ENCODE measurements at places on chromosomes 12 and 14.

GRCh38 chr12:54143412-54143986 lies 45.3 kb downstream of the SMUG1 start:
- no peak for DNase-seq

- DNase-seq: no peak
Measured at GRCh38 chr14:92362781-92363235, 39.8 kb downstream of the SLC24A4 start.

DNA sequence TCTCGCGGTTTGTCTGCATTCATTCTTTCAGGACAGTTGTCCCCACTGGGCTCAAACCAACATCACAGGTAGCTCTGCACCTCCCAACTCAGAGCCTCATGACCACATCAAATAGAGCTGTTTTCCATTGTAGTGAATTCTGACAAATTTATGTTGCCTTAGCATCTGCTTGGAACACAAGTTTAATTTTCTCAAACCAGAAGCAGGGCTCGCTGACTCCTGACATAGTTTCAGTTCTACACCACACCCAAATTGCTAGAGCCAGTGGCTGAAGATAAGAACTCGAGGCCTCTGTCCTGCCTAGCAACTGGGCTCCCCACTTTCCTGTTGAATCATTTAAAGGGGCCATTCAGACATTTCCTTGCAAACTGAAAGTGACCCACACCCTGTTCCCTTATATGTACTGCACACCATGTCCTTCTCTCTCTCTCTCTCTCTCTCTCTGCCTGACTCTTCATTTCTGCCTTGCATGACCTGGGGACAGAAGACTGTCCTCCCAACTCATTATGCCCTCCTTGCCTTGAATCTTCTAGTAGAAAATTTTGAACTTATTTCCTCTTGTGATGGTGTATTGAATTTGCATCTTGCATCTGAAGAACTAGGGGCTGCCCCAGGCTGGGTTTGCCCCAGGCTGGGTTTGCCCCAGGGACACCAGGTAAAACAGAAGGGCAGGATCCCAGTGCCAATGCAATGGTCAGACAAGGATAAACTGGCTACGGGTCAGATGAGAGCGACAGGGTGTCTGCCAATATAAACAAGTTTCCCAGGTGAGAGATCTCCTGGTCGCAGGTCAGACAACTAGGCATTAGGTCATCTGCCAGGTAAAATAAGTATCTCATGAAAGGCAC lies 9.7 kb upstream of the WSCD2 start:
- no peak for DNase-seq

GRCh38 chr12:121089031-121089812 lies 43.5 kb upstream of the P2RX7 start:
- no peak for DNase-seq

- no peak for DNase-seq
Measured at GRCh38 chr14:65975865-65976264, 510.3 kb upstream of the CCDC196 start.

GRCh38 chr12:53806721-53807120 lies 54.9 kb upstream of the CISTR start:
- no peak for DNase-seq

DNA sequence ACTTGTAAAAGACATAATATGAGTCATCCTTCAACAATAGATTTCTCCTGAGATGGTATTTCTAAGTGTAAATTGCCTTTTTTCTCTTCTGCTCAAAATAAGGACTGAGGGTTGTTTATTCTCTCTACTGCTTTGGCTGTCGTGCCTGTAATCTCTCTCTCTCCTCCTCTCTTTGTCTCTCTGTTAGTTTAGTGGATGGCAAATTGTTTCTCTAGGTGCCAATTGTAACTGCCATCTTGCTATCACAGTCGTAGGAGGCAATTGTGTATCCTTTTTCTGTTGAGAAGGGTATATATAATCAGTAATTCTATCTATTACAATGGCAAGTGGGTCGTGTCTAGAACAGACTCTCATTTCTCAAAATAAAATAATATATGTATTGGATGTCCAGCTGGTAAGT lies 545.0 kb upstream of the FBXO33 start:
- DNase-seq: no peak

GRCh38 chr12:124995200-124995961 lies 1.9 kb downstream of the BRI3BP start:
- no peak for DNase-seq
